Ecto neural progenitor cell (in vitro differentiated cells): ENCODE measurements at places on chromosomes 3 and 15.

DNA sequence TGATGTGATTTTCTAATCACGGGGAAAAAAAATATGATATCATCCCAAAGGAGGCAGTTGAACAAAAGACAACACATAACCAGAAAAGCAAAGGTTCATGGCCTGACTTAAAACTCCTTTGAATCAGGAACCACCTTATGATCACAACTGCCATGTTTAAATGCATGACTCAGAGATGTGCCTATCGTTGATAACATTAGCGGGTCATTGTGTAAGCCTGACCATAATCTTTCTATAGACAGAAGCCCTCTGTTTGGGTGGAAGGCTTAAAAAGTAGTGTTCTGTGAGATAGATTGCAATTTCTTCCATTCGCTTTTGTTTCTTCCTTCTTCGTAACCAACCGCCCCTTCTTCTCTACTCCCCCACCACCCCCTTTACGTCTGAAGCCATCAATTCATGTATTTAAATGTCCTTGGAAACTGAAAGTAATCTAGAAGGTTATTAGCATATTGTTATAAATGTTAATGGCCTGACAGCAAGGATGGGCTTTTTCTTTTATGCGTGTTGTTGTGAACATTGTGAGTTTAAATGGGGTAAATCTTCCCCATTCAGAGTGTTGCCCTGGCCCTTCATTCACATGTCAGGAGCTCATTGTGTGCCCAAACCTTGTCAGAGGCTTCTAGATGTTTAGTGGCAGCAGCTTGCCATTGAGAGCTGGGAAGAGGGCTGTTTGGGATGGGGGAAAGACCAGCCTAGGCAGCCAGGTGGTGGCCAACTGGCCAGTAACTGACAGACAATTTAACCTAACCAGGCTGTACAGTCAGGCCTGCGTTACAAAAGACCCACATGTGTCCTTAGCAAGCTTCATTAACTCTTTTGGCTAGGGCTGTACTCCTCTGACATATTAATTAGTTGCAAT lies 64.5 kb downstream of the EPHA3 start:
- DNase-seq: no peak

DNA sequence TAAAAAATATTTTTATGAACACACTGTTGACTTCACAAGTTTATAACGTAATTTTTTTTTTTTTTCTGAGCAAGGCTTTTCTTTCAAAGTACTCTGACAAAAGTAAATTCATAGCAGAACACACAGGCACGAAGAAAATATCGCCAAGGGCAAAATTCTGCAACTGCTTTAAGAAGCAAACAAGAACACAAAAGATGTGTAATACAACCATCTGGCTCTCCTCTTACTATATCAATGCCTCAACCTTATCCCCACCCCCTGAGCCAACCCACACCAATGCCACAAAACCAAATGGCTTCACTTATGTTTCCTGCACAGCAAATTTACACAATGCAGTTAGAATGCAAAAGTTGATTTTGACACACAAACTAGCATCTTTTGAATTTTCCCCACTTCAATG lies 274.2 kb downstream of the FOXP1 start:
- no peak for DNase-seq

- no peak for DNase-seq
Observed at GRCh38 chr3:172339892-172340291, 108.4 kb downstream of the GHSR start.

GRCh38 chr15:45660231-45660979 lies 25.6 kb downstream of the SQOR start:
- DNase-seq: no peak

GRCh38 chr3:127180859-127181258 lies 12.1 kb upstream of the PRR23E start:
- DNase-seq: no peak

GRCh38 chr3:130941793-130942192 lies 47.9 kb downstream of the ATP2C1 start:
- no peak for DNase-seq

GRCh38 chr3:177714945-177715344 lies 517.7 kb upstream of the TBL1XR1 start:
- DNase-seq: no peak

- no peak for DNase-seq
Observed at GRCh38 chr15:91857772-91858171, 4.3 kb downstream of the SLCO3A1 start.
